GM12878 (cell line): ENCODE measurements at places on chromosomes 3 and 15. TPM values are rescaled to one million over a fixed set of nuclear protein-coding genes. Genes with fewer than 3 reads are reported as not detected.
A peak's percentile ranks its signal among the peaks of the same experiment; 100 is the strongest.

Gene CLDN16
- 3.8 and 4.2 TPM in 2 replicates for polyA plus RNA-seq

Gene PRSS50
- polyA plus RNA-seq = not detected in 2 replicates

DNA sequence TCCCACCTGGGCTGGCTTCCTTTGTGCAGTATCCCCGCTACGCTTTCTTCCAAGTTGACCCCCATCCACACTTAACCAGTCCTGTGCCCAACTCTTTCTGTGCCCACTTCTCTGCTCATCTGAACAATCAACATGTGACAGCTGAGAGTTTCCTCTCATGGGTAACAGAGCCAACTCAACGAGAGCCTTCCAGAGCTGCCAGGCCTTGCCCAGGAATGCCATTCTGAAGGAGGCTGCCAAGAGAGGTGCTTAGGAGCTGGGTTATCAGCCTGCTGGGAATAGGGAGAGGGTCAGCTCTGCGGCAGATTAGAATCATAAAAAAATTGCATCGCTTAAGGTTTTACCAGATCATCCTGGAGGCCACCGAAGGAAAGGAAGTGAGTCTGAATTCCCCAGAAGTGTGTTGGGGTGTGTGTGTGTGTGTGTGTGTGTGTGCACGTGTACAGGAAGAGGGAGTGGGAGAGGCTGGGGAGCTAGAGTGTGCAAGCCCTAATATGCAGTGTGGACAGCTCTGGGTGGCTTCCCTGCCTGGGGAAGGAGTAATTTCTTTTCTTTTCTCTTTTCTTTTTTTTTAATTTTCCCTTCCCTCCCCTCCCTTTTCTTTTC lies 66.7 kb downstream of the ITGA11 start:
- DNase-seq = no peak

- no peak for DNase-seq
Observed at GRCh38 chr3:167882057-167882667, 146.6 kb downstream of the SERPINI1 start.

Gene SPTBN5
- 0.01 TPM in 1 of 2 replicates, not detected in the other for polyA plus RNA-seq

DNA sequence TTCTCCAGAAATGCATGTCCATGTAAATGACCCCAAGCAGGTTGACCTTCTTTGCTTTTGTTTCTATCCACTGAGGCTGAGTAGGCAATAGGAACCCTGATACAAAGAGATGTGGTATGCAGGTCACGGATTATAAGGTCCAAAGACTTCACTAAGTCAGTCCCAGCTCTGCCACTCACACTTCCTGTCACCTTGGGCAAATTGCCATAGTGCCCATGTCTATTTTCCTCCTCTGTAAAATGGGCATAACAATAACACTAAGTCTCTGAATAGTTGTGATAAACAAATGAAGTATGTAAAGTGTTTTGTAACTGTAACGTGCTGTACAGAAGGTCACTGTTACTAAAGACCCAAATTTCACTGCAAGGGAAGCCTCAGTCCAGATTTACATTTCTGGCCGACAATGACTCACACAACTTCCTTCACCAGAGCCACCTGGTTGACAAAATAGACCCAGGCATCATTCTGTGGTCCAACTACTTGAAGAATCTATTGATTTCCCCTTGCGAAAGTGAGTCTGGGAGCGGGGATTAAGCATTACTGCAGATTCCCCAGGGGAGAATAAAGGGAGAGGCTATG lies 175.4 kb upstream of the LPP start:
- no peak for DNase-seq

DNA sequence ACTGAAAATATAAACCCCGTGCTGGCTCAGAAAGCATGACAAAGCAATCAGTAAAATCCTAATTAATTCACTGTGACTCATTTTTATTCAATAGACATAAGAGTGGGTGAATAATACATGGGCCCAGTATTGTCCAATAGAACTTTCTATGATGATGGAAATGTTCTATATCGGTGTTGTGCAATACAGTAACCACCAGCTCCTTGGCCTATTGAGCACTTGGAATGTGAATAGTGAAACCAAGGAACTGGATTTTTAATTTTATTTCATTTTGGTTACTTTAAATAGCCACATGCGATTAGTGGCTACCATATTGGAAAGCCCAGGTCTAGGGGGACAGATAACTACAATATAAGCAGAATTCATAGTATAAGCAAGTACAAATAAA lies 69.8 kb upstream of the PPP2R3A start:
- DNase-seq = no peak

- DNase-seq = no peak
Observed at GRCh38 chr3:130426206-130426605, 80.7 kb downstream of the COL6A5 start.

DNA sequence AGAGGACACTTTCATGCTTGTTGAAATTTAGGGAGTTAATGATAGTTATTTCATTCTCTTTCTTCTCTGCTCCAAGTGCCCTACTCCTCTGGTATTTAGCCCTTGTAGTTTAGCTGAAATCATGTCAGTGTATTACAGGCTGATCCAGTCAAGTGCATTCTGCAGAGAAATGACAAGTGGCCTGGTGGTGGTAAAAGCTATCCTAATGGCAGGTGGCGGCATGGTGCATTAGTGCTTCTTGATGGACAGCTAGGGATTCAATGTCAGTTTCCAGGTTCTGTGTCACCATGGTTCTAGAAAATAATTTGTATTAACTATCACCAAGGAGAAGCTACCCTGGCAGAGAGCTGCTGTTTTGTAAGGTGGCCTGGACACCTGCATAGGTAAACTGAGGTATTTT lies 90.0 kb upstream of the BNIP2 start:
- DNase-seq = no peak

DNA sequence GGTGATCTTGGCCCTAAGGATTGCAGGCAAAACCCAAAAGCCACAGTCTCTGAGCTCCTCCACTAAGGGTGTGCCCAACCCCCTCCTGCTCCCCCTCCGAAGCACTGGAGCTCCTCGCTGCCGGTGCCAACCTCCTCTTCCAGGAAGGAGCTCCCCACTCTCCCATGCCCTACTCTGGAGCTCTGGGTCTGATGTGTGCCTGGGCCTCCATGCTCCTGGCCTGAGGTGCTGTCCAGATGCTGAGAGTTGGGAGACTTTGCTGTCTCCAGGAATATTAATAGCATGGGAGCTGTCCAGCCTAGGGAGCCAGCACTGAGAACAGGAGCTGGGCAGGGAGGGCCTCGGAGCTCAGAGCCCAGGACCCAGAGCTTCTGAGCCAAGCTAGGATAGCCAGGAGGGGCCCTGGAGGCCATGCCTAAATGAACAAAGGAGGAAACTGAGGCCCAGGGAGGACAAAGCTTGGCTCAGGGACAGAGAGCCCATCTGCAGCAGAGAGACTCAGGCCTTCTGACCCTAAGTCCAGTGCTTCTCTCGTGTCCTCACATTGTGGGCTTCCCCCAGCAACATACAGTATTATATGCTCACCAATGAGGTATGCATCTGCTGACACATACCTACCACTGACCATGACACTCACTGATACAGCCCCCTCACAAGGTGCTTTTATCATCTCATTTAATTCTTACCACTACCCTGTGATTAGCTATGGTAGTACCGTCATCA lies 36.9 kb upstream of the HERC1 start:
- no peak for DNase-seq

DNA sequence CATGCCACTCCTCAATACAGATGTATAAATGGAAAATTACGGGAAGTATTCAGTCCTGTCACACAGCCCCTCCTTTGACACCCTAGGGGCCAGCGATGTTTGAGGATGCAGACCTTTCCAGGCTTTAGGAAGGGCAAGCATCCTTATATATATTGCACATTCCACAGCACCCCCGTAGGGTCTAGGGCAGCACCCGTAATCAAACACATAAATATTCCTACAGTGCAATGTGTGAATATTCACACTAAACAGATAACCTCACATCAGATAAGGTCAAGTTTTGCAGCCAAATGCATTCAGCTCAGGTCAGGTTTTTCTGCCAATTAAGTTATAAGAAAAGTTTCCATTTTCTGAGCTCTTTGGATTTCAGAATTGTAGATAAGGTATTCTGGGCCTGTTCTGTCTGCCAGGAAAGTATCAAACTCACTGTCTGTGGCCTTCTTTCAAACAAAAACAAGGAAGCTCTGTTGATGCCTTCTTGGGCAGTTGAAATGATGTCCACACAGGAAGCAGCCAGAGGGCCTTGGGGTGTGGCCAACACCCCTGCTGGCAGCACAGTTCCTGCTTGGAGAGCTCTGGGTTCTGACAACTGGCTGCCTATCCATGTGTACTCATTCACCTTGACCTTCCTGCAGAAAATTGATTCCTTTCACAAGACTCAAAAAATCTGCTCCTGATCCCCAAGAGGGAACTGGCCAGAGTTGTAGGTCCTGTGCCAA lies 427.0 kb downstream of the NTRK3 start:
- DNase-seq = no peak

DNA sequence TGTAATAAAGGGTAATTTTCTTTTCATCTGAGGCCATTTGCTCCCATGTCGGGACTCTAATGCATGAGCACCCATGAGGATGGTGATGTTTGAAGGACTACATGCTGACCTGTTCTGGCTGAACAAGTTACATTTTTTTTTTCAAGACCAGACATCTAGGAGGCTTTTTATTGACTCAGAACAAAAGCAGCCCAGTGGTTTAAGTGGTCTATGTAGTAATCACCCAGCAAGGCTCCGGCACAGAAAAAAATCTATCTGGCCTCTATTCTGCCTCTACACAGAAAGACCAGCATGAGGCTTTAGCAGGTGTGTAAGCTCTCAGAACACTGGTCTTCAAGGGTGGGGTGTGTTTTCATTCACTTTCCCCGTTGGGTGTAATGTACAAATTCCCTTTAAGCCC lies 95.1 kb upstream of the ZBED2 start:
- no peak for DNase-seq

DNA sequence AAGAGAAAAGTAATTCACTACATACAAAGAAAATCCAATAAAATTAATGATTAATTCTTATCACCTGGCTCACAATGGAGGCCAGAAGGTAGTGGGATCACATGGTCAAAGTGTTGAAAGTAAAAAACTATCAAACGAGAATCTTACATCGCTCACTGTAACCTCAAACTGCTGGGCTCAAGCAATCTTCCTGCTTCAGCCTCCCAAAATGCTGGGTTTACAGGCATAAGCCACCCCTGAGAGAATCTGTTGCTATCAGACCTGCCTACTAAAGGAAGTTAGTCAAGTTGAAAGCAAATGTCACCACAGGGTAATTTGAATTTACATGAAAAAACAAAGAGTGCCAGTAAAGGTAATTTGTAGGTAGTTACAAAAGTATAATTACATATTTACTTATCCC lies 103.3 kb downstream of the PCCB start:
- DNase-seq = peak; percentile 30
